ENCODE measurements at places on chromosomes 3 and 15.
A peak's percentile ranks its signal among the peaks of the same experiment; 100 is the strongest.

GRCh38 chr3:182682263-182683241 lies 110.8 kb upstream of the ATP11B start:
- no peaks in the 10 kb centered on the region for H3K36me3 ChIP-seq
- peak overlapping the region; percentile 41 for H3K4me3 ChIP-seq
- H3K27me3 ChIP-seq: peaks cover 4% of the 10 kb centered on the region
- no peaks in the 10 kb centered on the region for H3K4me1 ChIP-seq
- H3K27ac ChIP-seq: no peak overlapping the region

GRCh38 chr3:98954242-98954641 lies 52.7 kb upstream of the DCBLD2 start:
- H3K27ac ChIP-seq: no peak overlapping the region
- DNase-seq: no peak
- no peaks in the 10 kb centered on the region for H3K36me3 ChIP-seq
- no peaks in the 10 kb centered on the region for H3K27me3 ChIP-seq
- no peak overlapping the region for H3K4me3 ChIP-seq
- peaks cover 6% of the 10 kb centered on the region for H3K4me1 ChIP-seq

DNA sequence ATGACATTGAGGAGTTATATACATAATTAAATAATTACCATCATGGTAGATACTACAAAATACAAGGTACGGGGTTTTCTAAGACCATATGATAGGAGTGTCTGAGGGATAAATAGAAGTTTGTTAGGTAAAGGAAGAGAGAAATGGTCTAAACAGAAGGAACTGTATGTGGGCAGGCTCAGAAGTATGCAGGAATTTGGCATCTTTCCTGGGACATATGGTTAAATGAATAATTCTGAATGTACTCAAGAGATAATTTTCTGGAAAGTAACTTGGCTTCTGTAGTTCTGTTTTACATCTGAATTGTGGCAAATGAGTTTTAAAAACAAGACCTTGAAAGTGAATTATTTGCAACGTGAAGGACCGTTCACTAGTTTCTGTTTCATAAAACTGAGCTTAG lies 17.5 kb downstream of the LMCD1 start:
- DNase-seq: peak; percentile 90
- no peak overlapping the region for H3K4me3 ChIP-seq

- no peaks in the 10 kb centered on the region for H3K4me1 ChIP-seq
- H3K27me3 ChIP-seq: no peaks in the 10 kb centered on the region
- no peaks in the 10 kb centered on the region for H3K36me3 ChIP-seq
Observed at GRCh38 chr3:38551026-38551832, 55.1 kb downstream of the EXOG start.

DNA sequence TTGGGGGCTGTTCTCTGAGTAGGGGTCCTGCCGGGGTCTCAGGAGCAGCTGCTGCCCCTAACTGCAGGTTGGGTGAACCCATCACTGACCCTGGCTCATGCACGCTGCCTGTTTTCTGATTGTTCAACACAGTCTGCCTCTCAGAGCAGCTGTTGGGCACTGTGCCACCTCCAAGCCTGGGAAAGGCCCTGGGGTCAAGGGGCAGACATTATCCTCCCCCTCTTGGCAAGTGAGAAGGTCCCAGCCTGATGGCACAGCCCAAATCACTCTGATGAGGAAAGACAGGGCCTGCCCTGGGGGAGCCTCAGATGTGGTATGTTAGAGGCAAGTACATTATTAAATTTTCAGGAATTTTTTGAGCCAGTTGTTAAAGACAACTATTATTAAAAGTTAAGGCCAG lies 14.1 kb upstream of the GNAT1 start:
- peaks cover 33% of the 10 kb centered on the region for H3K36me3 ChIP-seq
- no peaks in the 10 kb centered on the region for H3K27me3 ChIP-seq
- H3K27ac ChIP-seq: no peak overlapping the region
- H3K4me1 ChIP-seq: no peaks in the 10 kb centered on the region
- no peak overlapping the region for H3K4me3 ChIP-seq
- no peak for DNase-seq

GRCh38 chr3:46860017-46860809 lies 3.0 kb downstream of the MYL3 start:
- H3K27me3 ChIP-seq: peaks cover 47% of the 10 kb centered on the region
- H3K4me1 ChIP-seq: no peaks in the 10 kb centered on the region
- H3K36me3 ChIP-seq: no peaks in the 10 kb centered on the region
- H3K27ac ChIP-seq: no peak overlapping the region
- no peak for DNase-seq
- no peak overlapping the region for H3K4me3 ChIP-seq
